ENCODE measurements at places on chromosomes 5 and 9.

DNA sequence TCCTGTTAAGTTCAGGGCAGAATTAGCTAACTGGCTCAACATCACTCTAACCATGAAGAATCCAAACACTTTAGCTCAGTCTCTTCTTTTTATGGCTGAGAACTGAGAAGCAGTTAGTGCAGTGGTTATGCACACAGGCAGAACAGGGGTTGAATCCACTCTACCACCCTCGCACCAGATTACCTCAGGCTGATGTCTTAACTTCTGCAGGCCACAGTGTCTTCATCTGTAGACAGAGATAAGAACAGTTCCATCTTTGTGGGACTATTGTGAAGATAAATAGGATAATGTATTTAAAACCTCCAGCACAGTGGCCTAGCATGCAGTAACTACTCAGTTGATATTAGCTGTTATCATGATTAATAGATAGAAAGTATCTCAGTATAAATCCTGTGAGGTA lies 54.8 kb downstream of the FAM114A2 start:
- DNase-seq: no peak

DNA sequence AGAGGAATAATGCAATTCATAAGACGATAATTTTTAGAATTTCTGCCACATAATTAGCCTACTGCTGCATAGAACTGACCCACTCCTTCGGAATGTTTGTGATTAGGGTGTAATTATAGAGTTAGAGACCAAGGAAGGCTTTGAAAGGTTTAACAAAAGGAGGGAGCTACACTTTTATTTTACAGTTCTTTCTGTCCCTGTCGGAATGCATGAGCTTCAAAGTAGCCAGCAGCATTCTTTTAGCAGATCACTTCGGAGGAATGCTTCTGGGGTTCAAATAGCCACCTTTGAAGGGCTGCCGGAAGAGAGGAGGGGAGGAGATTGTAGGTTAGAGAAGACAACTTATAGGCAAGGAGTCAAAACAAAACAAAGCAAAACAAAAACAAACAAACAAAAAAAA lies 168.1 kb downstream of the GRIA1 start:
- no peak for DNase-seq

DNA sequence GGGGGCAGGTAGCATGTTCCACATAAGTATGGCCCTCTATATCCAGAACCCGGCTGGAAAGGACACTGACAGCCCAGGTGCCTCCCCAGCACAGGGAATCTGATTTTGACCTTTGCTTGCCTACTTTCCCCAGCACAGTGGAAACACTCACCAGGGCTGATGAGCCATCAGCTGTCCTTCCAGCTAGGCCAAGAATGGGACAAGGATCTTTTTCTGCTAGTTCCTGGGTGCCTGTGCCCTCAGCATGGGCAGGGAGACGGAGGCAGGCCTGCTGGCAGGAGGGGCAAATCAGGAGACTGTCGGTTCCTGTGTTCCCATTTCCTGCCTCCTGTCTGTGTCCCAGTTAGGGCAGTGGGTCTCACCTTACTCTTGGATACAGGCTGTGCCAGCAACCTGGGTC lies 1.1 kb downstream of the CYFIP2 start:
- no peak for DNase-seq

GRCh38 chr5:38639377-38640358 lies 83.2 kb upstream of the LIFR start:
- DNase-seq: no peak

GRCh38 chr5:87136096-87136495 lies 131.6 kb upstream of the RASA1 start:
- no peak for DNase-seq
